ENCODE measurements at places on chromosomes 3 and 15.

DNA sequence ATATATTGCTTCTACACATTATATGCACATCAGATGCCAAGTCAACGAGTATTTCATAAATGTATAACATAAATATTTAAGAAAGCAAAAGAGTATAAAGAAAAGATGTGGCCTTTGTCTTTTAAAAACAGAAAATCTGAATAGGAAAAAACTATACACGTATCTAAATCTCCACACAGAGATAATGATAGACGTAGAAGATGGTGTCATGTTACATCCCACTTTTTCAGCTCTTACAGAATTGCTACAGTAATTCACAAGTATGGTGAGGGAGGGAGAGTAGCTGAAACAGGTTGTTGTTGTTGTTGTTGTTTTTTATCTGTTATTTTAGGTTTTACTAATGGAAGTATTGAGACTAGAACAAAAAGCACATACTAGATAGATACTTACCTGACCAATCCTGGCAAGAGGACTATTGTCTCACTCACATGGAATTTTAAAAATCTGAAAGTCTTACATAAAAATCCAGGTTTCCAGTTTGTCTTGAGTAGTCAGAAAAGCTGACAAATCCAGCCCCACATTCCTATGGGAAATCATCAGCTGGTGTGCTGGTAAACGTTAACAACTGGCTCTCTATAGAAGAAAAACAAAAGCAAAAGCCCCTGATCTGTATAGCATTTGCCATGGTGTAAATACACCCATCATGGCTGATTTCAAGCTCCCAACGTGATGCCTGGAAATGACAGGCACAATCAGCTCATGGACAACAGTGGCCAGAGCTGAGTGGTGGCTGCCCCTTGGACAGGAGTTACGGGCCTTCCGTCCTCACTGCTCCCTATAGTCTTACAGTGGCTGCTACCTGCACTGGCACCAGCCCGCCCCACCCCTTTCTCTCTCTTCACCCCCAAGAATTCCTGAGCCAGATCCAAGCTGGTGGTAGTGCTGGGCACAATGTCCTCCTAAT lies 47.4 kb upstream of the VGLL4 start:
- DNase-seq: peak; percentile 16

- DNase-seq: no peak
Observed at GRCh38 chr15:90054618-90055097, 47.6 kb downstream of the IDH2 start.

- DNase-seq: no peak
Observed at GRCh38 chr15:35211240-35211902, 126.3 kb upstream of the NANOGP8 start.

DNA sequence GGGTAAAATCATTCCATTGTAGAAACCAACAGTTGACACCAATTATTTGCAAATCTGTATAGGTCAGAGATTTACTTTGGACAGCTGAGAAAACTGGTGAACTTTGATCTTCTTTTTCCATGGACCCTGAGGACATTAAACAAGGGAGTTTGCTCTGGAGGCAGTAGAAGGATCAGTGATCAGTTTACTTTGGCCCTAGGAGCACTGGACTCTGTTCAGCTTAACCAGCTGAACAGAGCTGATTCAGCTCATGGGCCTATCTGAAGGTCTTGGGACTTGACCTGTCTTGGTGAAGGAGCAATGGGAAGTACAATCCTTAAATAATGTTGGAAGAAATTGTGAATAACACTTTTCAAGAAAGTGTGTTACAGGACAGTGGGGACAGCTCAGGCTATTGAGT lies 15.2 kb upstream of the TF start:
- no peak for DNase-seq

GRCh38 chr3:126552688-126553283 lies 5.9 kb downstream of the C3orf22 start:
- no peak for DNase-seq

DNA sequence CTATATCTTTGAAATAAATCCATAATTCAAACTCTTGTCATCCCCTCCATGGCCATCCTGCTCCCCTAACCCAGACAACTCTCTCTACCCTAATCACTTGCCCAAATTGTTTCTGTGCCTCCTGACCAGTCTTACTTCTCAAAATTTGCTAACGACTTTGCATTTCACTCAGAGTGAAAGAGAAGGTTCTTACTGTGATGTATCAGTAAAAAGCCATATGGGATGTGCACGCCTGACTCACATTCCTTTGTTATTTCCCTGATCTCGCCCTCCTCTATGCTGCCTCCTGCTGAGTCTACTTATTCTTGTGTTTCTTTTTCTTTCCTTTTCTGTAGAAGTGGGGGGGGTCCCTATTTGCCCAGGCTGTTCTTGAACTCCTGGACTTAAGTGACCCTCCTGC lies 487.2 kb upstream of the FRG2C start:
- no peak for DNase-seq

GRCh38 chr3:99678023-99678422 lies 39.6 kb downstream of the COL8A1 start:
- DNase-seq: no peak

- DNase-seq: no peak
Observed at GRCh38 chr3:177673112-177673914, 476.0 kb upstream of the TBL1XR1 start.

GRCh38 chr3:50481992-50482391 lies 21.4 kb downstream of the CACNA2D2 start:
- no peak for DNase-seq

DNA sequence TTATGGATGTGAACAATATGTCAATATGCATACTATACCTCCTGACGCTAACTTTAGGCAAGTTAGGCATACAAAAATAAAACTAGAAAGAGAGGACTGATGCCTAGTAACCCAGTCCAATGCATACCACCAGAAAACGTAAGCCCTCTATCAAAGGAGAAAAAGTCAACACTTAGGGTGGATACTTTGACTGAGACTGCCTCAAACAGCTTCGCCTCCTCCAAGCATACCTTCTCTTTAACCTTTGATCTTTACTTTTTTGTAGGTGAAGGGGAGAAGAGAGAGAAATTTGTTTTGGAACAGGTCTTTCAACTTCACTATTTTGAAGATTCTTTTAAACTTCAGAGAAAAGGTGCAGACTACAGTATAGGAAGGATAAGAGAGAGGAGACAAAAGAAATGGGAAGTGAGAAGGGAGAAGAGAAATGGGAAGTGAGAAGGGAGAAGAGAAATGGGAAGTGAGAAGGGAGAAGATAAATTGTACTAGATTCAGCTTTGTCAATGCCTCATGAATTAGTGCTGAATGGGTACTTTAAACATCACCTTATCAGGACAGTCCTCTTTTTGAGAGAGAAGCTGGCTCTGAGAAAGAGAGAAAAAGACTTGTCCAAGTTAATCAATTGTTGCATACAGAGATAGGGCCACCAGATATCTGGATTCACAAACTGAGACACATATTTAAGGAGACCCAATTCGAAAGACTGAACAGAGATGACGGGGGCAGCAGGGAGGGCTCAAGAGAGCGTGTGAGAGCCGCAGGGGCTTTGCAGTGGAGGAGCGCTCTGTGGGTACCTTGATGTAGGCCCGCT lies 1.0 kb downstream of the P3H2 start:
- DNase-seq: no peak

DNA sequence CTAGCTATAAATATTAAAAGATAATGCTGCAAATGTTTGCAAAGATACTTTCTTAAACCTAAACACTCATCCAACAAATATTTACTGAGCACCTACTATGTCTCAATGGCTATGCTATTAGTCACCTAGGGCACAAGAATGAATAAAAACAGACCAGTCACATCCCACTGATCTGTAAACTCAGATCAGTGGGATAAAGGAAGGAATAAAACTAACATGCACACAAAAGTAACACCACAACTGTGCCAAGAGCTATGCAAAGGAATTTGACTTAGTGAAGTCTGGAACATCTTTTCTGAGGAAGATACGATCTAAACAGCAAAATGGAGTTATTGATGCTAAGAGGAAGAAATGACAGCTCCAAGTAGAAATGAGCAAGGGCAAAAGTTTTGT lies 56.6 kb downstream of the CBLB start:
- no peak for DNase-seq

GRCh38 chr15:68586274-68586961 lies 7.6 kb downstream of the CORO2B start:
- DNase-seq: no peak

- no peak for DNase-seq
Observed at GRCh38 chr3:70712449-70713082, 400.1 kb upstream of the MDFIC2 start.

- no peak for DNase-seq
Observed at GRCh38 chr3:66606868-66607267, 106.0 kb upstream of the LRIG1 start.

- DNase-seq: no peak
Observed at GRCh38 chr3:10665592-10665991, 150.4 kb upstream of the SLC6A11 start.

GRCh38 chr3:99131876-99132275 lies 230.4 kb upstream of the DCBLD2 start:
- no peak for DNase-seq

- DNase-seq: no peak
Observed at GRCh38 chr3:135897715-135898114, 67.8 kb upstream of the PPP2R3A start.

GRCh38 chr3:11072631-11073030 lies 80.1 kb downstream of the SLC6A1 start:
- no peak for DNase-seq
